HFFc6 (cell line): ENCODE measurements at places on chromosomes 2 and 18. TPM values are rescaled to one million over a fixed set of nuclear protein-coding genes. Genes with fewer than 3 reads are reported as not detected.

GRCh38 chr2:230234122-230234722 is 8.7 kb downstream of the SP140 start:
- DNase-seq: no peak

- DNase-seq: peak; percentile 30
Observed at GRCh38 chr2:220445429-220446105, 818.1 kb downstream of the SLC4A3 start.

GRCh38 chr2:142545036-142545435 is 332.4 kb upstream of the KYNU start:
- no peak for DNase-seq

- no peak for DNase-seq
Observed at GRCh38 chr2:103784261-103784660, 1022.4 kb downstream of the TMEM182 start.

GRCh38 chr2:187644486-187644885 is 90.3 kb upstream of the TFPI start:
- DNase-seq: peak; percentile 4

GRCh38 chr2:73004466-73004865 is 67.0 kb downstream of the SFXN5 start:
- no peak for DNase-seq

DNA sequence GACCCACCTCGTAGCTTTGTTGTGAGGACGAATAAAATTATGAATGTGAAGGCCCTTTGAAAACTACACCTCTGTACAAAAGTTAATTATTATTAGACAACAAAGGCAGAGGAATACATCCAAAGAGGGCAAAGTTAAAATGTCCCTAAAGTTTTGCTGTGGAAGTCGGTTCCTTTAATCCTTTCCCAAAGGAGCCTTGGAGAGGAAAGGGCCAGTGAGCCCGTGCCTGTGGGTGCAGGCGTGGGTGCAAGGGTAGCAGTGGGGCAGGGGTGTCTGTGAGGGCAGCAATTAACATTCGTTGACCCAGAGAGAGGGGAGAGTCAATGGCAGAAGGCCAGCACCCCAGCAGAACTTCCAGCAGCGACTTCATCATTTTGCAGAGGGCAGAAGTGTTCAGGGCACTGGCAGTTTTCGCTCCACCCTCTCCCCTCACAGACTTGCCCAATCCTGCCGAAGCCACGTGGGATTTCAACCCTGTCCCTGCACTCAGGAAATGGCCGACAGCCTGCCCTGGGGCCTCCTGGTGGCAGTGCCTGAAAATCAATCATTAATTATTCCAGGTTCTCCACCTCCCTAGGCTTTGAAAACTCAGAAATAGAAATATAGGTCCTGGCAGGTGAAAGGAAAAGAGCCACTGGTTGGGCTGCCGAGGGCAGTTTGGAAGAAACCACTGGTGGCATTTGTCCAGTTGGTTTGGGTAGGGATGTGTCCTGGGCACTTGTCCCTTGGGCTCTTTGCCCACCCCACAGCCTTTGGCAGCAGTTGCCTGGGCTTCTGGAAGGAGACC is 4.2 kb upstream of the PAX8 start:
- DNase-seq: no peak

DNA sequence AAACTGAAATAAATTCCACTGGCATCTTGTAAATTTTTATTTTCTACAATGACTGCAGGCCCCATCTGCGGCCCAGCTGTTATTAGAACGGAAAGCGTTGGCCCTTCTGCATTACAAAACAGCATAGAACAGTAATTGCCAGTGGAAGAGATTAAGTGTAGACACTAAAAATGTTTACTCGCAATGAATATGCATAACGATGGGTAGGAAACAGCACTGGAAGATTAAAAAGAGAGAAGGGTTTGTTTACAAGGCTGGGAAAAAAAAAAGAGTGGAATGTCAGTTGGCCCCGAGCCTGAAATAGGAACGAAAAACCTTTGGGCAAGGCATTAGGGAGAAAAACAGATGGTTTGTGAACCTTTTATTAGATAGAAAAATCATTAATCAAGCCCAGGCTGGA is 275.9 kb upstream of the TCF4 start:
- no peak for DNase-seq

DNA sequence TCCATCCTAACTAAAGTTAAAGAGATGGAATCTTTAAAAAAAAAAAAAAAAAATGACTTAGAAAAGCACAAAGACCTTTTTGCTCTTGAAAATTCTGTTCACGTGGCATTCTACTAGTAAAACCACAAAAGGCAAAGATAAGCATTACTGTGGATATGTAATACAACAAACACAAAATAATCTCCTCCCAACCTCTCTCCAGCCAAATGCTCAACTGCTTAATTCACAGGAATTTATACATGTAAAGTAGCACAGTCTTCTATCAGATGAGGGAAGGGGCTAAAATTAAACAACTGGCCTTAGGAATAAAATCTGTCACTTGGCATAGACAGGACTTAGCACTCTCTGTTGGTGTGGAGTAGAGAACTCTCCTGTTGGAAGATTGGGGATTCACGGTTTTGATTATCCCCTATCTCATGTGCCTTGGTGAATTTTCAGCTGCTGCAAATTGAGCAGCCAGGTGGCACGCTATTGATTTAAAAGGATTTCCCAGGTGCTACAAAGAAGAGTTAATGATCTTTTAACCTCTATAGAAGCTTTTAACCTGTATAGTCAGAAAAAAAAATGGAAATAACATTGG is 57.4 kb downstream of the ATIC start:
- DNase-seq: no peak

GRCh38 chr18:5998907-5999306 is 103.6 kb upstream of the TMEM200C start:
- no peak for DNase-seq

DNA sequence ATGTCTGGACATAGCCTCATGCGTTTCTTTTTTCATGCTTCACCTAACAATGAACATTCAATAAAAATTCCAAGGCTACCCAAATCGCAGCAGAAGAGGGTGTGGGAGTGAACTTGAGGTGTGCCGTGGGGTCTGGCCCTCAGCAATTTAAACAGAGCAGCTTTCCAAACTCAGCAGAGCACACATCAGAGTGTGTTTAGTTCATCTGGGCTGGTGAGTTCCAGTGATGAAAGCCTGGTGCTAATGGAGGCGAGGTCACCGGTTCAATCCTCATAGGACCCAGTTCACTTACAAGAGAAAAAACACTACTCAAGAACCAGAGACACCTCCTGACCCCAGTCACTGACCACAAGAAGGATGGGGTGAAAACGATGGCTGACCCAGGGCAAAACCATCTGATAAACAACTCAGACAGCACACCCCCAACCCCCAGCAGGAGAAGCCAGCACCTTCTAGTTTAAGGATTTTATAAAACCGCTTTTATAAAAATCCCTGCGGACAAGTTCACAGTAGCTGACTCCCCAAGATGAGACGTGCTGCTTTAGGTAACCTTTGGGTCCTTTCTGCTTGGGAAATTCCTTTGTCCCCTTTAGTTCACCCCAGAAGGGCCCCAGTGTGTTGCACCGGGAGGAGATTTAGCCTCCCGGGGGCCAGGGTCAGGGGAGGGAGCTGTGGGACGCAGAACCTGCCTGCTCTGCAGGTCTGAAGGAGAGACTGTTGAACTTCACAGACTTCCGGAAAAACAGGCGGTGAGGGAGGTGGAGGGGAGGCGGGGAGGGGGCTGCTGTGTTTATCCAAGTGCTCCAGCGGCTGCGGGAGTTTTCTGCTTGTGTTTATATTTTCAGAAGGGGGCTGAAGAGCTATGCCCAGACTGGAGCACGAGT is 152.7 kb upstream of the SOX11 start:
- DNase-seq: no peak

DNA sequence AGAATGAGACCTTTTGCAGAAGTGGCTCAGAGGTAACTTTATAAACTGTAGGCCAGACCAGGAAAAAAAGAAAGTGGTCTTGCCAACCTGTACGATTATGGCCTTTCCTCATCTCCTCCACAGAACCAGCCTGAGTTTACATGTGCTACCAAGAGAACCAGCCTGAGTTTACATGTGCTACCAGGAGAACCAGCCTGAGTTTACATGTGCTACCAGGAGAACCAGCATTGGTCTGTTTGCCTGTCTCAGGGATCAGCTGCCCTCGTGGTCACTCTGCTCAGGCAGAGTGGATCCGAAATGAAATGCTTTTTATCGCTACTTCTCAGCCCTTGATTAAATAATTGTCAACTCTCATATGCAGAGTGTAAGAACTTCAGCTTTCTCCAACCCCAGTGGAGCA is 209.9 kb downstream of the SUCLG1 start:
- no peak for DNase-seq

- DNase-seq: peak; percentile 8
Observed at GRCh38 chr2:223315813-223316212, 263.8 kb downstream of the KCNE4 start.

DNA sequence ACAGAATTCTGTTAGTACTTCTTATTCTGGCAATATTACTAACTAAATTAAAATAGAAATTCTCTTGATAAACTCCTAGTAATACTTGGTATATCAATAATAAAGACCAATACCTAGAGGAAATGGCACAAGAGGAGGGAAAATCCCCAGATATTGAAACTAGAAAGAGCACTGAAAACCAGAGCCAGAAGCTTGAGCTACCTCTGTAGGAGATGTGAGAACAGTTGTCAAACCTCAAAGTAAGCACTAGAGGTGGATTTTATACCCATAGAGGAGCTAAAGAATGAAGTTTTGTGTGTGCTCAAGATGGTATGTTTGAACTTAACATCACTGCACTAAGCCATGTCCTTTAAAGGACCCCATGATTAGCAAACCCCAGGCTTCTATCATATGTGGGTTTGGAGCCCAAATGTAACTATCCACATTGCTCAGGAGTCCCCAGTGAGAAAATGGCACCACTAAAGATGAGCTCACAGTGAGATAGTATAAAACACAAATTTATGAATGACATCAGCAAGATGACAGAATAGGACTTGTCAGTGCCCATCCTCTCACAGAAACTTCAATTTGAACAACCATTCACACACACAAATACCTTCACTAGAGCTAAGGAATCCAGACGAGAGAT is 122.1 kb downstream of the PKP4 start:
- no peak for DNase-seq

EMX1 gene
- not detected in 3 replicates for total RNA-seq

IL1B gene
- total RNA-seq: 1.6 to 7.7 TPM (median 2.0 TPM) in 3 replicates

SERPINB7 gene
- total RNA-seq: 187 to 398 TPM (median 301 TPM) in 3 replicates

CCBE1 gene
- 155 to 223 TPM (median 161 TPM) in 3 replicates for total RNA-seq

RPRM gene
- not detected in 3 replicates for total RNA-seq

FKBP7 gene
- total RNA-seq: 38.5 and 41.8 TPM in 2 replicates
